ENCODE measurements at places on chromosomes 16 and 17.
A peak's percentile ranks its signal among the peaks of the same experiment; 100 is the strongest.

GRCh38 chr16:51175081-51175480 lies 24.0 kb upstream of the SALL1 start:
- DNase-seq, result no peak

DNA sequence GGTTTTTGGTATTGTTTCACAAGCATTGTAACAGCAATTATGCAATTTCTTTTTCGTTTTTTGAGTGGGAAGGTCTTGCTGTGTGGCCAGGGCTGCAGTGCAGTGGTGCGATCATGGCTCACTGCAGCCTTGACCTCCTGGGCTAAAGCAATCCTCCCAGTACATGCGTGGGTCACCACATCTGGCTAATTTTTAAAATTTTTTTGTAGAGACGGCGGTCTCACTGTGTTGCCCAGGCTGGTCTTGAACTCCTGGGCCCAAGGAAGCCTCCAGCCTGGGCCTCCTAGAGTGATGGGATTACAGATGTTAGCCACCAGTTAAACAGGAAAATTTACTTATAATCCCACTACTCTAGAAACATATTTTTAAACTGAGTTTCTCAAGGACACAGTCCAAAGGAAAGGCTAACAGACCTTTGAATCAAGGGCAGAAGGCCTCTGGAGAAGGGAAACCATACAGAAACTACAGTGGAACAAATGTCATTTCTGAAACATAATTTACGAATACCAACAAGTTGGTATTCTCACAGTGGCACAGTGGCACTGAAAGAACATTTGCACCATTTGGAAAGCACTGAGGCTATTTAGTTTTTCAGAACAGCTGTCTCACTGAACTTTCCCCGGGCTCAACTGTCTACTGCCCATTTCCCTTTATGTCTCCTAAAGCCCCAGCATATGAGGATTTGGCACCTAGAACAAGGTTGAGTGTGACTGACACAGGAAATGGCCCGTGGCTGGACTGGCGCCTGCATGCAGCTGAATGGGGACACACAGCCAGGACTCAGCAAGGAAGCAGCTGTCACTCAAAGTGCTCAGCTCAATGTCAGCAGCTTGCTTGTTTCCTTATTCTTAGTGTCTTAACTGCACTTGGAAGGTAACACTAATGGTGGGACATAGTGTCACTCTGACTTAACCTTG lies 2.8 kb upstream of the PRKAR1A start:
- DNase-seq, result peak; percentile 75

DNA sequence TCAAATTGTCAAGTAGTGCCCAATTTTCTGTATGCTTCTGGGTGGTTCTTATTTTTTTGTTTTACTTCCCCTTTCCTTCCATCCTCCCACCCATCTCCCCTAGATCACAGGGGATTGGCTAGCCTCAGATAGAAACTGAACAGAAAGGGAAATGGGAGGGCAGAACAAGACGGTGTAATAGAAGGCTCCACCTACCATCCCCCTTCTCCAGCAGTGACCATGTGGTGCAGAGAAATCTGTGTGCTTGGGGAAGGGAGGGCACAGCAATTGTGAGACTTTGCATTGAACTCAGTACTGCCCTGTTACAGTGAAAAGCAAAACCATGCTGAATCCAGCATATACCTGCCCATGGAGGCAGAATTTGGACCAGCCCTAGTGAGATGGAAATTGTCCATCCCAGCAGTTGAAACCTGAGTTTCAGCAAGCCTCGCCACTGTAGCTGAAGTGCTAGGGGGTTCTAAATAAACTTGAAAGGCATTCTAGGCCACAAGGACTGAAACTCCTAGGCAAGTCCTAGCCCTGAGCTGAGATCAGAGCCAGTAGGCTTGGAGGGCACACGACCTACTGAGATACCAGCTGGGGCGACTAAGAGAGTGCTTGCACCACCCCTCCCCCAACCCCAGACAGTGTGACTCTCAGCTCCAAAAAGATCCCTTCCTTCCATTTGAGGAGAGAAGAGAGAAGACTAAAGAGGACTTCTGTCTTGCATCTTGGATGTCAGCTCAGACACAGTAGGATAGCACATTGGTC lies 5.2 kb downstream of the SLFN11 start:
- no peak for DNase-seq

DNA sequence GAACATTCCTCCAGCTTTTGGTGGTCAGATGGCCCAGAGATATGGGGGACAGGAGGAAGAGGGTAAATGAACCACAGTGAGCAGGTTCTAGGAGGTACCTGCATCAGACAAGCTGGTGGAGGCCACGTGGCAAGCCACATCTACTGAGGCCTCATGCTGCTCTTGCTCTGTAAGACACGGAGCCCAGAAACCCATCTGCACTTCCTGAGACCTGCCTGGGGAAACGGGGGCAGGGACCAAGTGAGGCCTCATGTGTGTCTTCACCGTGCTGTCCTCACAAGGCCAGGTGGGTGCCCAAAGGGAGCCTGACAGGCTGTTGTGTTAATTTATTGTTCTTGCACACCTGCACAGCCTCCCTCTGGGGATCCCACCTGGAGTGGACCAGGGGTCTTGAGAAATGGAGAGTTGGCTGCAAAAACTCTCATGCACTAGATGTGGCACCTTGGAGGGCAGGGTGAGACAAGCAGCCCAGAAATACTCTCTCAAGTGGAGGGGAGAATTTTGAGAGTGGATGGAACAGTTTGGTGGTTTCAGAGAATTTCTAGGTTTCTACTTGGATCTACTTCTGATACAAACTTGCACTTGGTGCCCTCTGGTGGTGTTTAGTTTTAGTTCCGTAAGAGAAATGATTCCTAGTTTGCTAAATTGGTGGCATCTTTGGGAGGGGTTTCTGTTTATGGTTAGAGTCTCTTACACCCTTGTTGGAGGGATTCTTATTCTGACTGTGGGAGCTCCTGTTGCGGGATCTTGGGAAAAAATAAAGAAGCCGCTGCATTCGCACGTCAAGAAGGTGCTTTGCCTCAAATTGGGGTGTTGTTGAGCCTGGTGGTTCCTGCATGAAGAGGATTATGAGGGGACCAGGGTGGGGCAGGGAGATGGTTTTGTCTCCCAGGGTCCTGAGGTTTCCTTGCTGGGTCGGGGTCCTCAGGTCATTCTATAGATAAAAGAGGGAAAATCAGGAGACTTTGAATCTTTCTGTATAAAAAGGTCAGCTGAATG lies 47.5 kb downstream of the SLC6A2 start:
- DNase-seq, result no peak

DNA sequence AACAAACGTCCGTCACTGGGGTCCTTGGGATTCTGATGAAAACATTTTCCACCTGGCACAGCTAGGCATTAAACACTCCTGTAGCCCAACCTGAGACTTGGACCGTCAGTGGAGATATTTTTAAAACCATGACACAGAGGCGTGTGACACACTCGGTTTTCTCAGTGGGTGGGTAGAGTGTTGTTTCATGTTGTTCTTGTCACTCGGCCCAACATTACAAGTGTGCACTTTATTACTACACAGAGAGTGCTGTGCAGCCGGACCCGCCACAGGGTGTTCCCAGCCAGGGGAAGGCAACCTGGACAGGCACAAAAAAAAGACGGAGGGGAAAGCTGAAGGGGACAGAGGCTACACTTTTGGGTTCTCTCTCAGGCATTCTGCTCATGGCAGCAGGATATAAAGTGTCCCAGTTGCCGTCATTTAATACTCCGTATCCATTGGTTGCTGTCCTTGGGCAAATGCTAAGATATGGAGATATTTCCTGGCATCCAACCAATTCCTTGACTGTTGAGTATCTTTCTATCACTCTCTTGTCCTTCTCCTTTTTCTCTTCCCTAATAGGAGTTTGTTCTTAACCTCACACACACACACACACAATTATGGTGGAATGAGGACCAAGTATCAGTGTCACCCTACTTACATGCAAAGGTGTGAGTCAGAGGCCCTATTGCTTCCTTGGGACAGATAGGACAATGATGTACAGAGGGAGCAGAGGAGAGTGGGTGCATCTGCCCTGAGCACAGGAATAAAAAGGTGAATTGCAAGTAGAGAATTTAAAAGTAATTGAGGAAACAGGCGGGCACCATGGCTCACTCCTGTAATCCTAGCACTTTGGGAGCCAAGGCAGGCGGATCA lies 154.1 kb upstream of the SOX9 start:
- DNase-seq, result peak; percentile 11

GRCh38 chr17:78275355-78275754 lies 43.9 kb downstream of the TMEM235 start:
- no peak for DNase-seq

DNA sequence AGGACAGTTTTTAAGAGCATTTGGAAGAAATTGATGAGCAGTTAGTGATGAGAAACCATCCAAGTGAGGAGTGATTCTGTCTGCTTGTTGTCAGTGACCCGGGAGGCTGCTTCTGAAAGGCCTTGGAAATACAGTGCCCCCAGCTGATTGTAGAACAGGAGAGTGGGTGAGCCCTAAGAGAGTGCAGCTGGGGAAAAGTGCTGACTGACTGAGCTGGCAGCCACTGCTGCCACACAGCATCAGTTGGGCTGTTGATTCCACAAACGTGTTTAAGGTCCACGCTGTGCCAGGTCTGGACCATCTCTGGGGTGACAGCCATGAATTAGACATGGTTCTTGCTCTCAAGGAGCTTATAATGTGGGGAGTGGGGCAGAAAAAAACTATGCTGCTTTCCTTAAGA lies 18.9 kb downstream of the NUP93 start:
- DNase-seq, result no peak

GRCh38 chr17:16909472-16910246 lies 62.3 kb downstream of the TNFRSF13B start:
- no peak for DNase-seq

GRCh38 chr17:43444223-43445008 lies 39.4 kb upstream of the DHX8 start:
- peak; percentile 38 for DNase-seq

- DNase-seq, result no peak
Measured at GRCh38 chr16:84752600-84752999, 52.8 kb downstream of the USP10 start.

- no peak for DNase-seq
Measured at GRCh38 chr16:12257926-12258561, 281.5 kb downstream of the SNX29 start.

- DNase-seq, result no peak
Measured at GRCh38 chr16:58027161-58027915, 1.8 kb downstream of the MMP15 start.

GRCh38 chr17:63740464-63741142 lies 996 bp downstream of the STRADA start:
- no peak for DNase-seq

DNA sequence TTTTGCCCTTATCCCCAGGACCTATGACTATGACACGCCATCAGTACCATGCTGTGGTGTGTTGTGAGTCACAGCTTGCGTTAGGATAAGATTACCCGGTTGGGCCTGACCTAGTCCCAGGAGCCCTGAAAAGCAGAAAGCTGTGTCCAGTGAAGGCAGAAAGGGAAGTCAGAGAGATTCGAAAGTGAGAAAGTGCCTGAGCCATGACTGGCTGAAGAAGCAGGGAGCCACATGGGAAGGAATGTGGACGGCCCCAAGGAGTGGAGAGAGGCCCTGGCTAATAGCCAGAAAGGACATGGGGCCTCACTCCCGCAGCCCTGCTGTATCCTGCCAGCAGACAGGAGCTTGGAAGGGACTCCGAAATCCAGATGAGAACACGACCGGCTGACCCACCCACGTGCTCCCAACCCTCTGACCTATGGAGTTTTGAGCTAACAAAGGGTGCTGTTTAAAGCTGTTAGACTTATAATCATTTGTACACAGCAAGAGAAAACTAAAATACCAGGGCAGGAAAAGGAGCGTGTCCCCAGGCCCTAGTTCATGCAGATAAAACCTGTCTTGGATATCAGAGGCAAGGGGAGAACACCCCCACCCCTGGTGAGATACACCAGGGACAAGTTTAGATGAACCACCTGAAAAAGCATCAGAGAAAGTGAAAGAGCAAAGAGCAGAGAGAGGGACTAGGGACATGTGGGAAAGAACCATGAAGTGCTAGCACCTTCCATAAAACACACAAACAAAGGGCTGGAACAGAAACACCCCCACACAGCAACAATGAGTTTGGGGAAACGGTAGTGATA lies 115.3 kb downstream of the SLC39A11 start:
- DNase-seq, result peak; percentile 81

DNA sequence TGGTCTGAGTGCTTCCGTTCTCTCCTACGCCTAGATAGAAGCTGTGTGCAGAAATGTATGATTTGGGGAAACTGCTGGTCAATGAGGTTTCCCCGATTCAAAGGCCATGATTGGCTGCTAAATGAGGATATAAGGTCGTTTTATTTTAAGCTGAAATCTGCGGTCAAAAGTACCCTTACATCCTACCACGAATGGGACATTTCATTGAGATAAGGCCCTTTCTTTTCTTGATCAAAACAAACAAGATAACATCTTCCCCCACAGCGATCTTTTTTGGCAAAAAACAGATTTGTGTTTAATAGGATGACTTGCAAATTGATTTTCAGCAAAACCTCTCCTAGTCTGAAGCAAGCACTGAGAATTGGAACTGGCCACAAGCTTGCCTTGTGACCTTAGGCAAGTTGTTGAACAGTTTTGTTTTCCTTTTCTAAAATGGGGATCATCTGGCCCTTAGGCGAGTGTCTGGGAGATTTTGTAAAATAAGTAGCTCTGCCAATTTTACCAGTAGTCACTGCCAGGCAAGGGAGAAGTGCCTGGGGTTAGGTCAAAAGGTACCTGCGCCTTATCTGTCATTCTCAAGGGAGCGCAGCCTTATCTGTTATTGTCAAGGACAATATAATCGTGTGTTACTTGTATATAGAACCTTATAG lies 635 bp downstream of the SCPEP1 start:
- DNase-seq, result no peak

DNA sequence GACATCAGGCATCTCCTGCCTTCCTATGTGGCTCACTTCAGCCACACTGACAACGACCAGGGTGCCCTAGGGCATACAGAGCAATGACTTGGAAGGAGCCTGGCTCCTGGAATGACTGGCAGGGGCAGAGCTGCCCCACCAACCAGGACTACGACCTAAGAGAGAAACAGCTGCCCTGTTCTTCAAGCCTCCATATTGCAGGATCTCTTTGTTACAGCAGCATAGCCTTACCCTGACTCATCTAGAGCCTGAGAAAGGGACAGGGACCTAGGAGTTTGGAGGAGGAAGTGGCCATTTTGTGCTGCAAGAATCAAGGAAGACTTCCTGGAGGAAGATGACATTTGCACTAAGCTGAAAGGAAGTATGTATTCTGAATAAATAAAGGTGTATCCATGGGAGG lies 49.6 kb downstream of the GSG1L start:
- no peak for DNase-seq

GRCh38 chr16:1132431-1132830 lies 20.5 kb upstream of the CACNA1H start:
- DNase-seq, result no peak

DNA sequence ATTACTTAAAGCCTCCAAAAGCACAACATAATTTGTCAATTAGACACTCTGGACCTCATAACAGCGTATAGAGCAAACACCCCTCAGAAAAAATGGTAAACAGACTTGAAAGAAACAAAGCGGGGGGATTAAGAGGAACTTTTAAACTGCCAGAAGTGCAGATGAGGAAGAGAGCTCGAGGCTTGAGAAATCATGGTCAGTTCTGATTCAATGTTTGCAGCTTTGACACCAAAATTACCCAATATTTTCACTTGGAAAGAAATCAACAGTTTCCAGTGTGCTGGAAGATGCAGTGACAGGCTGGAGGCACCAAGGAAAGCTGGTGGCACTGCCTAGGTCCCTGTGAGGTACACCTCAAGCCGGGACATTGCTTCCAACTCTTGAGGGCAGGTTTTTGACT lies 180.9 kb upstream of the TOX3 start:
- DNase-seq, result no peak

Data from MG63 (cell line).